Activated T-helper 9 cell treated with anti-CD3 and anti-CD28 coated beads, Interleukin-2, amount 50 U/mL, for 16 hours (primary cell): ENCODE measurements at places on chromosomes 12 and 14.
A peak's percentile ranks its signal among the peaks of the same experiment; 100 is the strongest.

DNA sequence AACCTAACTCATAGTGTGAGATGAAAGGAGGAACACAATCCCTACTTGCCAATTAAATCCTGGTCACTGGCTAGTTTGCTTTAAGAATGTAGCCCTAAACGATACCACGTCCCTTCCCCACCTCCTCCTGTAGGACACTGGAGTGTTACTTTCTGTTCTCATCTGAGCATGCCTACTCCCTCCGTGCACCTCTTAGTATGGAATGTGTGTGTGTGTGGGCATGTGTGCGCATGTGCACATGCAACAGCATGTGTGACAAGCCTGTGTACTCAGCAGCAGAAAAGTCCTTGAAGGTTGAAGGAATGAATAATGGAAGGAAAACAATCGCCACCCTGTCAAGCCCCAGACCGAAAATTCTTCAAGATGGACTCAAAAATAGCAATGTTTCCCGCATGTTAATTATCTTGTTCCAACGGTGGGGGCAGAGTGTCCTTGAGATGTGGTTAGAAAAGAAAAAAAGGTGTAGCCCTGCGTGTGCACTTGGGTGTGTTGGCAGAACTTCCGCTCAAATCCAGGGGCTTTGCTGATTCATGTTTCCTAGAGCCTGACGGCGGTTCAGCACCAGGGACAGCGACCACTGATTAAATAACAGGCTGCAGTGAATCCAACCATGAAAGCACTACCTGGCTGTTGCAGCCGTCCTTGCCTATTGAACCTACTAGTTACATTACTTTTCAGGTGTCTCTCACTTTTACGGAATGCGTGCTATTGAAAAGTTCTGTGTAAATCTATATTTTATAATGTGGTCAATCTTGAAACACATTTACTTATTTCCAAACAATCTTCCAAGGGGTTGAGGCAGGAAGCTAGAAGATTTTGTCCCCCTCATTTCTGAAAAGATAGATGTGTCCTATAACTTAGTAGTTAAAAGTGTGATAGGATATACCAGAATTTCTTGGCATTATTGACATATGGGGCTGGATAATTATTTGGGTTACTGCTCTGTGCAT, 79.8 kb downstream of the SRRM4 start:
- no peak for DNase-seq

DNA sequence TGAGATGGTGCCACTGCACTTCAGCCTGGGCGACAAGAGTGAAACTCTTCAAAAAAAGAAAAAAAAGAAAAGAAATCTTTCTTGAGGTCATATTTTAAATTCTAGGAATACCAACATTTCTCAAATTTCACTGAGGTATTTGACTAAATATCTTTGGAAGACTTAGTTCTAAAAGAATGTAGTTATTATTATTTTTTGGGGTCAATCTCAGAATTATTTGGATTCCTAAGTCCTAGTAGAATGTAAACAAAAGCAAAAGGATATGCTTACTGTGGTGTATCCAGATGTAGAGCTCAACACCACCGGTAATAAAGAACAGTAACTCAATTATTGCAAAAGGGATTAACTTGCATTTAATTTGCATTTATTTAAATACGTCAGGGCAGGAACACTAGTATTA, 25.0 kb downstream of the PRICKLE1 start:
- no peak for DNase-seq

- no peak for DNase-seq
Measured at GRCh38 chr14:55766071-55766470, 186.1 kb downstream of the KTN1 start.

DNA sequence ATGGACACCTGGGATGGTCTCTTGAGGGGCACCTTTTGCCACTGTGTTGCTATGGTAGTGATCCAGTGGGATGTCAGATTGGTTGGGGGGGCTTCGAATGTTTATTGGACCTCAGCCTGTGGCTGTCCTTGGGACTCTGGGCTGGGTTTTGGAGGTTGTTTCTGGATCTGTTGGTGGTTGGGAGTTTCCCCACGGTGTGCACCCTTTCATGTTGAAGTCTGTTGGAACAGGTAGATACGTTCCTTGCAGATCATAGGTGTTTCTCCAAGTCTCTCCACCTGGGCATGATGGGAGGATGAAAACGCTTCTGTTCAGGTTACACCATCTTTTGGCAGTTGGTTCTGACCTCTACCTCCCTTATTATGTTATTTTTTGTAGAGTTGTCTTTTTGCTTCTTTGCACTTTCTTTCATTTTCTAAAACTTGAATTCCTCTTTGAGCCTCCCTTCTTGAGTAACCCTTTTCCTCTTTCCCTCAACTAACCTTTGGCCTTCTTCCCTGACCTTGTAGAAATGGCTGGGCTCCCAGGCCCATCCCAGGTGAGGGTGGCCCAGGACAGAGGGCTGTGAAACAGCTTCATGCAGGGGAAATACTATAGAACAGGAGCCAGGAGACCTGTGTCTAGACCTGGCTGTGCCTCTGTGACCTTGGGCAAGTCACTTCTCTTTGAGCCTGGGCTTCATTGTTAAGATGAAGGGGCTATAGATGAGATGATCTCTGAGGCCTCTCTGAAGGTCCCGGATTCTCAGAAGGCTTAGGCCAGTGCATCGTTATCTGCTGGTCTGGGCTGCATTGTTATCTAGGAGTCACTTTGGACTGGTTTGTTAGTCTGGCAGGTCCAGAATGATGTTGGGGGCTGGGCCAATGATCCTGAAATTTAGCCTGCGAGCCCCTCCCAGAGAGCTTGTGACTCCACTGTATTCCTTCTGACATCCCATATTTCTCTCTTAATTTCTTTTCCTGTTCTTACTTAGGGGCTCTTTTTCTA, 2.0 kb downstream of the ATN1 start:
- no peak for DNase-seq

GRCh38 chr14:99280066-99280731, 8.2 kb upstream of the BCL11B start:
- no peak for DNase-seq

GRCh38 chr12:75366629-75367028, 24.3 kb upstream of the GLIPR1L2 start:
- no peak for DNase-seq

GRCh38 chr14:35369701-35370191, 34.8 kb downstream of the NFKBIA start:
- DNase-seq: no peak

GRCh38 chr14:24270537-24271133, 762 bp downstream of the RABGGTA start:
- DNase-seq: no peak

DNA sequence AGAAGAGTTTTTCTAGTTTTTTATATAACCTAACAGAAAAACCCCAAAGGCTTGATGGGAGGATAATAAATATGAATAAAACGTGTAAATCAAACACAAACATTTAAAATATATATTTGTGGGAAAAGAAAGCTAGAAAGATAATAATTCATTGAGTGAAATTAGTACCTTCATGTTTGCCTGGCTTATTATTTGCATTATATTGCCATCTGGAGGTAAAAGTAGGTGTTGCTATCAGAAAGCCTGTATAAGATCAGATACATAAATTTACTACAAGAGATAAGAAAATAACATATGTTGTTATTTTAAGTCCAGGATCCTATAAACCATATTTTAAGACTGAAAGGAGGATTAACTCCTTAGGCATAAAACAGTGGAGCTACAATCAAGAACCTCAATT, 77.7 kb downstream of the NTS start:
- DNase-seq: no peak

- peak; percentile 49 for DNase-seq
Measured at GRCh38 chr14:88005978-88006851, 1.3 kb downstream of the GPR65 start.

- DNase-seq: no peak
Measured at GRCh38 chr12:76219806-76220205, 128.4 kb downstream of the BBS10 start.

DNA sequence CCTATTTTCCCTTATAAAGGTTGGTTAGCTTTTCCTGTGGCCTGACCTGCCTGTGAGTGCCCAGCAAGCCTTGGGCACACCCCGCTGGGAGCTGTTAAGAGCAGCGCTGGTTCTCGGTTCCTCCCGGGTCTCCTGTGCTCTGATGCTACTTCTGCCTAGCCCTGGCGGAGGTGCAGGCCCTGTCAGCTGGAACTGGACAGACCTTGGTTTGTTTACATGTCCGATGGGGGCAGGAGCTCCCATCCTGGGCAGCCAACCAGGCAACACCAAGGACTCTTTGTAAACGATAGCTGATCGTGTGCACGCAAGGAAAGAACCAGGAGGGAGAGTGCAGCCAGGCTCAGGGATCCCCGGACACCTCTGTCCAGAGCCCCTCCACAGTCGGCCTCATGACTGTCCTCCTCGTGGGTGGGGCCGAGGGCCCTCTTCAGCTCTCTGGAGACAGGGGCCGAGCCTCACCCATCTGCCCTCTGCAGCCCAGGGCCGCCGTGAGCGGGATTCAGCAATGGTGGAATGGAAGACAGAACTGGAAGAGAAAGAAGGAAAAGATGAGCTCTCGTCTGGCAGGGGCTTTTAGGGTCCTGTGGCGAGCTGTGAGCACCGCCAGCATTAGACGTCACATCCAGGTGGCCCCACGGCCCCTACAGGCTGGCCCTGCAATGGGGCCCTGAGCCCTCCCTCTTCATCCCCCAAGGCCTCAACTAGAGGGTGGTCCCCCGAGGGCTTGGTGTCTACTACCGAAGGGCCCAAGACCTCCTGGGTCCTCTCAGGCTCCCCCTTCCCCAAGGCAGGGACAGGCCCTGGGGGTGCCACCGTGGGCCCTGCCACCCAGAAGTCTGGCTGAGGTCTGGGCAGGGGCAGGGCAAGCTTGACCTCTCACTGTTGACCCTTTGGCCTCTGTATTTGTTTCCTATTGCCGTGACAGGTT, 12.3 kb downstream of the TNFAIP2 start:
- DNase-seq: no peak

GRCh38 chr12:26097046-26097878, 27.6 kb downstream of the BHLHE41 start:
- DNase-seq: peak; percentile 28

DNA sequence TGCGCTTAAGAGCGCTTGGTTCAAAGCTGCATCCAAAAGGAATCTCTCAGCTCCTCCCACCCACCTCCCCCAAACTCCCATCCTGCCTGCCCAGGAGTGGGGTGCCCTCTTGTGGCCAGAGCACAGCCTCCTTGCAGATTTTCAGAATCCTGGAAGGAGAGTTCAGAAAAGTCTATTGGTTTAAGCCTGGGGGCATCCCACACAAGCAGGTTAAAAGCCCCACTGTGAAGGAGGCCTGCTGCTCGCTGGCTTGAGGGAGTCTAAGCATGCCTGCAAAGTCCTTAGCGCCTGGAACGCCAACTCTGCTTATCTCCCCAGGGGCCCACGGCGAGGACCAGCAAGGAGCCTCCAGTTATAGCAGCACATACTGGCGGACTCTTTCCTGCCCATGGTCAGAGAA, 297.1 kb downstream of the KSR2 start:
- DNase-seq: no peak

GRCh38 chr14:65033181-65033580, 46.5 kb downstream of the FNTB start:
- DNase-seq: no peak

DNA sequence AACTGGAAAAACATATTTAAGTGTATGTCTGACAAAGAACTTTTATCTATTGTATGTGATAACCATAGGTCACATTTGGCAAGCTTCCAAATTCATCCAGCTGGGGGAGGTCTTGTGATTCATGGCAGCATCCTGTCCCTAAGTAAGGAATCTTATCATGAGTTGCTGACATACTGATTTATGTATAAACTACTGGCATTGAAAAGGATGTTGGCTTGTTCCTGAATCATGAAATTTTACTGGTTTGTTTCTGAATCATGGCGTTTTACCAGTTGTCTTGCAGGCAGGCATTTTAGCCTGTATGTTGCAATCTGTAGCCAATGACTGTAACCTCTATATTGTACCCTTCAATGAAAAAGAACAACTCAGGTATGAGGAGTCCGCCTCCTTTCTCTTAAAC, 244.8 kb downstream of the IPO8 start:
- DNase-seq: no peak

DNA sequence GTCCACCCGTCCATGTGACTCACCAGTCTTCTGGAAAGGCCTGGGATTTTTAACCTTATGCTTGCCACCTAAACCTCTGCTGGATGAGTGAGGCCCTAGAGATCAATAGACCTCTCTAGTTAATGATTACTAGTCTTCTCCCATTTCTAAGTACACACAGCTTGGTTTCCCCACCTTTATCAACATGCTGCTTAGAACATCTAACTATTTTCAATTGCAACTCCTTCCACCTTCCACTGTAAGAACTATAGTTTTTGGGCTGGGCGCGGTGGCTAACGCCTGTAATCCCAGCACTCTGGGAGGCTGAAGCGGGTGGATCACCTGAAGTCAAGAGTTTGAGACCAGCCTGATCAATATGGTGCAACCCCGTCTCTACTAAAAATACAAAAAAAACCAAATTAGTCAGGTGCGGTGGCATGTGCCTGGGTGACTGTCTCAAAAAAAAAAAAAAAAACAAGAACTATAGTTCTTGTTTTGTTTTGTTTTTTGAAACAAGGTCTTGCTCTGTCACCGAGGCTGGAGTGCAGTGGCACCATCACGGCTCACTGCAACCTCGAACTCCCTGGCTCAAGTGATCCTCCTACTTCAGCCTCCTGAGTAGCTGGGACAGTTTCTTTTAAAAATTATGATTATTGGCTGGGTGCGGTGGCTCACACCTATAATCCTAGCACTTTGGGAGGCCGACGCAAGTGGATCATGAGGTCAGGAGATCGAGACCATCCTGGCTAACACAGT, 18.7 kb upstream of the MDM2 start:
- no peak for DNase-seq

DNA sequence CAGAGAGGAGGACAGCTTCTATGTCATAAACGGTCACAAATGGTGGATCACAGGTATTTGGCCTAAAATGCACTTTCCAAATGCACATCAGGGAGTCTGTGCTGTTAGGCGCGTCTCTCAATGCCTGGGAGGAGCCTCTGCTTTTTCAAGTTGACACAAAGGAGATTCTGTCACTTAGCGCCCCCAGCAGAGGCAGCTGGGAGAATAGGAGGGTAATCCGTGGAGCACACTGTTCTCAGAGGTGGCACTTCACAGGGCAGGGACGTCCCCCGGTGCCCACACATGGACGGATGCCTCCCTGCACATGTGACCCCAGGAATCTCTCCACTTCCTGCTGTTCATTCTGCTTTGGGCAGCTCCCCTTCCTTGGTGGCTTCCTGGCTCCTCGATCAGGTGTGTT, 19.4 kb upstream of the ALDH2 start:
- no peak for DNase-seq

DNA sequence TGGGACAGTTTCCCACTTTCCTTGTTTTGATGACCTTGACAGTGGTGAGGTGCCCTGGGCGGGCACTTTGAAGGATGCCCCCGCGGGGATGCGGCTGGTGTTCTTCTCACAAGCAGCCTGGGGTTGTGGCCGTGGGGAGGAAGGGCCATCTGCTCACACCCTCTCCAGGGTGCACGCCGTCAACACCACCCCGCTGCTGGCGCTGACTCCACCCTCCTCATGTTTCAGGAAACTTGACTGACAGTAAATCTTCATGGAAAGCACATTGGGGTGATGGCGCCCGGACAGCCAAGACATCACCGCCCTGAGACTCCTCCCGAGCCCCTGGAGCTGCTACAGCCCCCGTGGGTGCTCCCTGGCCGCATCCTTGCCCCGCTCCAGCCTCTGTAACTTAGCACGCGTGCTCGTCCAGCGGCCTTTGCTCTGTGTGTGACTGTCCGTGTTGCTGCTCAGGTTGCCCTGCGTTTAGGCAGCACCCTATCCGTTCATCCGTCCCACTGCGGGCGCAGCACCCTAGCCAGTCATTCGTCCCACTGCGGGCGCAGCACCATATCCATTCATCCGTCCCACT, 150.2 kb upstream of the C14orf180 start:
- DNase-seq: no peak
